Stimulated activated CD4-positive, alpha-beta T cell treated with anti-CD3 and anti-CD28 coated beads, Interleukin-12 subunit alpha, Interleukin-12 subunit beta, amount 100 ng/mL, for 4 hours (primary cell): ENCODE measurements at places on chromosomes 2 and 18.
A peak's percentile ranks its signal among the peaks of the same experiment; 100 is the strongest.

DNA sequence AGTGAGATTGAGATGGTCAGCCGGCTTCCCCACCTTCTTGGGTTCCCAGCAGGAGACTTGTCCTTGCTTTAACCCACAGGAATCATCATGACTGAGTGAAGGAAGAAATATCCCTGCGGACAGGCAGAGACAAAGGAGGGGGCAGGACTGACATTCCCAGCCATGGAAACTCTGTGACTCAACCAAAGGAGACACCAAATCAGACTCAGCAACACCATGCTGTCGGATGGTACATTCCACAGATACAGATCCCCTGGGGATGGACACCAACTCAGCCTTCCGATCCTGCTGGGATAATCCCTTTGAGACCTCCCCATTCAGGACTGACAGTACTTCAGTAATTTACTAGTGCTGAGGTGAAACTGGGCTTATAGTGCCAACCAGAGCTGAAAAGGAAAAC lies 518.3 kb downstream of the XIRP2 start:
- no peak for DNase-seq

DNA sequence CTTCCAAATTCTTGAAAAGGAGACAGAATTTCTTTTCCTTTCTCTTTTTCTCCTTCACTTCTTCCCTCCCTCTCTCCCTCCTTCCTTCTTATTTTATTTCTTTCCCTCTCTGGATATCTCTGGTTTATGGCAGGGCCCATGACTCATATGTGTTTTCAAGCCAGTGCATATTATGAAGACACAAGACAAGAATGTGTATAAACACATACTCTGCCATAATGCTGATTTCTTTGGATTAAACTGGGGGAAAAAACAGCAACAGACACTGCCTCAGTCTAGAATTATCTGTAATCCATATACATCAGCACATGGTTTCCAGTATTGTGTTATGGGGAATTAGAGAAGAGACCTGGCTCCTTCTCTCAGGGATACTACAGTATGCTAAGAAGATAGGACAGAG lies 82.8 kb upstream of the CPO start:
- DNase-seq: no peak

GRCh38 chr18:2853926-2854664 lies 7.3 kb downstream of the EMILIN2 start:
- no peak for DNase-seq

- DNase-seq: no peak
Observed at GRCh38 chr2:118431165-118431517, 342.9 kb downstream of the INSIG2 start.

DNA sequence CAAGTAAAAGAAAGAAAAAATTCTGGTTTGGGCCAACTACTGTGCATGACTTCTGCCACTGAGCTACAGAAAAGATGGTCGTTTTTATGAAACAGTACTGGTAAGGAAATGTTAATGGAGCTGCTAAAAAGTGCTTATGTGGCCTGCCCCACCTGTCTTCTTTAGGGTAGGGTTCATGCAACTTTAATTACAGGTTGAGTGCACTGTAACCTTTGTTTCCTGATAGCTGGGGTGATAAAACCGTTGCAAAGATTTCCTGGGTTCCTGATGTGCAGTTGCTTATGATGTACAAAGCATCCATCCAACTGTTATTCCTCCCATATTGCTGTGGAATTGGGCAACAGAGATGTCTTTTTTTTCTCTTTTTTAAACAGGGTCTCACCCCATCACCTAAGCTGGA lies 34.3 kb upstream of the PUM2 start:
- DNase-seq: no peak

DNA sequence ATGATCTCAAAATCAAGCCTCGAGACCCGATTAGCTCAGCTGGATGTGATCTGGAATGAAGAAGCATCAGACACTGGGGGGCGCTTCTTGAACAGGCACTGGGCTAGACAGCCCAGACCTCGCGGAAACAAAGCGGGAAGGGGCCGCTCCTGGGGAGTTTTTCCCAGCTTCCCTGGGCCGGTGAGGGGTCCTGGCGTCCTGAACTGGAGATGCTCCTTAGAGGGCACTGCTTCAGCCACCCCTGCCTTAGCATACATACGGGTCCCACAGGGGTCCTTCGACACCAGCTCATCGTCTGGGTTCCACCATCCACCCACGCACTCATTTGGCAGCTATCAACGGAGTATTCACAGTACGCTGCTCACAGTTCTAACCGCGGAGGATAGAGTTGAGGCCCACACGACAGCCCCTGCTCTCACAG lies 146.7 kb downstream of the TSN start:
- DNase-seq: no peak

- no peak for DNase-seq
Observed at GRCh38 chr18:27211569-27211968, 26.5 kb upstream of the CHST9 start.

DNA sequence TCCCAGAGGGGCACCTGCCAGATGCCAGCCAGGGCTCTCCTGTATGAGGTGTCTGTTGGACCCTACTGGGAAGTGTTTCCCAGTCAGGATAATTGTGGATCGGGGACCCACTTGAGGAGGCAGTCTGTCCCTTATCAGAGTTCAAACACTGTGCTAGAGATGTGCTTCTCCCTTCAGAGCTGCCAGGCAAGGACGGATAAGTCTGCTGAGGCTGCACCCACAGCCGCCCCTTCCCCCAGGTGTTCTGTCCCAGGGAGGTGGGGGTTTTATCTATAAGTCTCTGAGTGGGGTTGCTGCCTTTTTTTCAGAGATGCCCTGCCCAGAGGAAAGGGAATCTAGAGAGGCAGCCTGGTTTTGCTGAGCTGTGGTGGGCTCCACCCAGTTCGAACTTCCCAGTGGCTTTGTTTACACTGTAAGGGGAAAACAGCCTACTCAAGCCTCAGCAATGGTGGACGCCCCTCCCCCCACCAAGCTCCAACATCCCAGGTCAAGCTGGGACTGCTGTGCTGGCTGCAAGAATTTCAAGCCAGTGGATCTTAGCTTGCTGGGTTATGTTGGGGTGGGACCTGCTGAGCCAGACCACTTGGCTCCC lies 324.0 kb upstream of the SETBP1 start:
- no peak for DNase-seq

GRCh38 chr18:60894254-60894945 lies 438.8 kb upstream of the CDH20 start:
- no peak for DNase-seq

DNA sequence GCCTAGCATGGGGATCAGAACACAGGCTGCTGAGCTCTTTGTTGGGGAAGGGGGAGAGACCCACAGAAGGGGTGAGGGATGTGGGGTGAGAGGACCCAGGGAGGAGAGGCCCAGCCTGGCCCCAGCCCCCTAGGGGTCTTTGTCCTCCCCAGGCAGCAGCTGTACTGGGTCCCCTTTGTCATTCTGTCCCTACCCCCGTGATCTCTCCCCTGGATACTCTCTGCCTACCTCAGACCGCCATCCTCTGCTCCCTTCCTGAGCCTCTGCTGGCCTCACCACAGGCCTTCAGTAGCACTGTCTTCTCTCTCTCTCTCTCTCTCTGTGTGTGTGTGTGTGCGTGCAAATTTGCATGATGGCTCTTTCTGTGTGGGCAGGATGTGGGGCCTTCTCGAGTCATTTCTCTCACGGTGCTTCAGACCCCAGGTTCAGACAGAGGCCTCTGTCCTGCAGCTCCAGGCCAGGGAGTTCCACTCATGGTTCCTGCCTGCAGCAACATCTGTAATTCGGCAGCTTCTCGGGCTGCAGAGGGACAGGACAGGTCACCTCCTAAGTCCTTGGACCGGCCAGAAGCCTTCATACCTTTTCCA lies 1.4 kb downstream of the PSD4 start:
- DNase-seq: peak; percentile 30

GRCh38 chr2:134155134-134155533 lies 98.7 kb upstream of the MGAT5 start:
- no peak for DNase-seq

GRCh38 chr2:100207411-100207885 lies 65.1 kb upstream of the AFF3 start:
- no peak for DNase-seq
